Effector CD8-positive, alpha-beta T cell (primary cell): ENCODE measurements at places on chromosomes 7 and 10.

GRCh38 chr7:129797214-129797789 is 155.5 kb downstream of the UBE2H start:
- DNase-seq = no peak

- no peak for DNase-seq
Measured at GRCh38 chr10:24988831-24989640, 26.9 kb downstream of the ENKUR start.

- DNase-seq = no peak
Measured at GRCh38 chr7:79308192-79308591, 145.3 kb downstream of the MAGI2 start.

DNA sequence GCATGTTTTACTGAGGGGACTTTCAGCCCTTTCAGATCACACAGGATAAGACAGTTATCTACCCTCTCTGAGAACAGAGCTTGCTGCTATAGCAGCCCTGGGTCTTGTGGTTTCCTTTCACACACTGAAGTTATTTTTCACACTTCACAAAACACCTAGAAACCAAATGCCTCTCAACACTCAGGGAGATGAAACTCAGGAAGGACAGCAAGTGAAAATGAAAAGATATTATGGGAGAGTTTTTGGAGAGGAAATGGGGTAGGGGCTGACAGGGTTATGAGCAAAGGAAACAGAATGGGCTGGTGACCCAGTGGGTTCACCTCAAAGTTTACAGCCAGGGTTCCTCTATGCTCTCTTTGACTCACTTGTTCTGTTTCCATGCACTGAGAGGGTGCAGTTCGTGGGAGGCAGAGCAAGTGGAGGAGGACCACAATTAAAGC is 17.0 kb upstream of the GIMAP2 start:
- no peak for DNase-seq

DNA sequence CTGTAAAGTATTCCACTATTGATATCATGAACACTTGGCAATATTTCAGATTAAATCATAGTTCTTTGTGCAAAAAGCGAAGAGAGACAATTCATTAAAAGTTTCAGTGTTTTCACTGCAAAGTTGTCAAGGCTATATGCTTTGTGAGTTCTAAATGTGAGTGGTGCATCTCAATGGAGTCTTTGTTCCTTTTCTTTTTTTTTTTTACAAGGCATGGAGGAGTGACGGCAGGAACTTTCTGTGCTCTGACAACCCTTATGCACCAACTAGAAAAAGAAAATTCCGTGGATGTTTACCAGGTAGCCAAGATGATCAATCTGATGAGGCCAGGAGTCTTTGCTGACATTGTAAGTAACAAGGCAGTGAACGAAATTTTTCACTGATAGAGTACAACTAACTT is 84.5 kb downstream of the AASS start:
- no peak for DNase-seq

GRCh38 chr10:70348228-70348850 is 34.1 kb downstream of the LRRC20 start:
- no peak for DNase-seq

DNA sequence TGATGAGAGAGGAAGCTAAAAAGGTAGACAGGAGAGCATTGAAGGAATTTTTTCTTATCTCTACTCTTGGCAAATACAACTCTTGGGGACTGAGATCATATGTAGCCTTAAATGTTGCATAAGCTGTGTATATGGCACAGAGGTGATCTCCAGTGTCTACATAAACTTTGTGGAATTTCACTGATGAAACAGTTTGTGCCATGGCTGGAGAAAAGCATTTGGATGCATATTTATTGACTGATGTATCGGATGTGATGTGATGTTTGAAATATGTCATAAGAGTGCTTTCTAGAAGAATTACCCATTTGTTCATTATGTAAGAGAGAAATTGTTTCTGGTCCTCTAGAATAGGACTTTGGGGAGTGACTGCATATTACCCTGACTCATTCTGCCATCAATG is 244.9 kb upstream of the LRRTM3 start:
- DNase-seq = no peak

GRCh38 chr10:89646889-89647657 is 2.0 kb upstream of the PANK1 start:
- no peak for DNase-seq

DNA sequence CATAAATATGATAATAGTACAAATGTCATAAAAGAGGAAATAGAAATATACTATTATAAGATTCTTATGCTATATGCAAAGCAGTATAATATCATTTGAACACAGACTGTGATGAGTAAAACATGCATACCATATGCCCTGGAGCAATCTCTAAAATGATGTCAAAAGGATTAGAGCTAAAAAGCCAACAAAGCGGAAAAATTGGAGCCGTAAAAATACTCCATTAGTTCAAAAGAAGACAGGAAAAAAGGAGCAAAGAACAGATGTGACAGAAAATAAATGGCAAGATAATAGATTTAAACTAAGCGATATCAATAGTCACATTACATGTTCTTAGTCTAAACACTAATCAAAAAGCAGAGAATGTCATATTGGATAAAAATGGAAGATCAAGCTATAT is 191.0 kb upstream of the PLPP4 start:
- DNase-seq = no peak

DNA sequence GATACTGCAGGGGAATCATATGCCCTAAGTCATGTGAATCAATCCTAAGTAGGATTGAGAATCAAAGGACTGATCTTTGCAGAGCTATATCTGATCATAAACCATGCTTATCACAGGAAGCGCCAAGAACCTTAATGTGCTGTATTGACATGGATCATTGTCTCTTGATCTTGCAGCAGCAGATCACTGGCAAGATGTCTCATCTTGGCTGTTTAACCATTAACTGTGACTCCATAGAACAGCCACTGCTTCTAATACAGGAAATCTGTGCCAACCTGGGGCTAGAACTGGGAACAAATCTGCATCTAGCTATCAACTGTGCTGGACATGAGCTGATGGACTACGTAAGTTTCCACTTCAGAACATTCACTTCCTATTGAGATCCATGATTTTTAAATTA is 21.6 kb downstream of the ENO4 start:
- no peak for DNase-seq

DNA sequence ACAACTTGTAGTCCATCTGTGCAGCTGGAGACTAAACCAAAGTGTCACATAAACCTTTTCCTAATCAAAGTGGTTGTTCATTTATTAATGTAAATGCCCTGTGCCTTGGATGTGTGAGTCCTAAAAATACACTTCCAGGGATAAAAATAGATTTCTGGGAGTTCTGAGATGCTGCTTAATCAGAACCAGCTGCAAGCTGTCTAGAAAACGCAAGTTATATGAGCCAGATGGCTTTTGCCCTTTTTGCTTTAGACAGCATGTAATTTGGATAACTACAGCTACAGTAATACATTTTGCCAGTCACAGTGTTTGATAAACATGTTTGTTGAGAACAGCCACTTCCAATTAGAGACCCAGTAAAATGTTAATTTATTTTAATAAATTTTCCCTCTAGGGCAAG is 185.1 kb upstream of the PRPS1L1 start:
- no peak for DNase-seq

DNA sequence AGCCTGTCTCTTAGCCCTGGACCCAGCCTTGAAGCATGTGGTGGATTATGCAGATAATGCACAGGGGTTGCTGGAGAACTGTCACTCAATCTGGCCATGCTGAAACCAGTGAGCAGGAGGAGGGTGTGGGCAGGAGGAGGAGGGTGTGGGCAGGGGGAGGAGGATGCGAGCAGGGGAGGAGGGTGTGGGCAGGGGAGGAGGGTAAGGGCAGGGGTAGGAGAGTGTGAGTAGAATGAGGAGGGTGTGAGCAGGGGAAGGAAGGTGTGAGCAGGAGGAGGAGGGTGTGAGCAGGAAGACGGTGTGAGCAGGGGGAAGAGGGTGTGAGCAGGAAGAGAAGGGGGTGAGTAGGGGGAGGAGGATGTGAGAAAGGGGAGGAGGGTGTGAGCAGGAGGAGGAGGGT is 18.8 kb downstream of the CAMK2B start:
- no peak for DNase-seq

DNA sequence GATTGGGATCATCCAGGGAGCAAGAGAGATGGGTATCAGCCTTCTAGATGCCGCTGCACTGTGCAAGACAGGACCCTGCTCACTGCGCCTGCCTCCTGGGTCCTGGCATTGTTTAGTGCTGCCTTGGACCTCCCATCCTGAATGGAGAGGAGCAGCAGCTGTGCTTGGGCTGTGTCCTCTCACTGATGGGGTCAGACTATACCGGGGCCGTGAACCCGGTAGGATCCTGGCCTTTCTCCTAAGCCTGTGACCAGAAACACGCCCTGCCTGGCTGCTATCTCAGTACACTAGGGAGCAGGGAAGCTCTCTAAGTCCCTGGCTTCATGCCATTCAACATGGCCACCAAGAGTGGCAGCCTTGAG is 309.4 kb upstream of the ZNF32 start:
- no peak for DNase-seq

DNA sequence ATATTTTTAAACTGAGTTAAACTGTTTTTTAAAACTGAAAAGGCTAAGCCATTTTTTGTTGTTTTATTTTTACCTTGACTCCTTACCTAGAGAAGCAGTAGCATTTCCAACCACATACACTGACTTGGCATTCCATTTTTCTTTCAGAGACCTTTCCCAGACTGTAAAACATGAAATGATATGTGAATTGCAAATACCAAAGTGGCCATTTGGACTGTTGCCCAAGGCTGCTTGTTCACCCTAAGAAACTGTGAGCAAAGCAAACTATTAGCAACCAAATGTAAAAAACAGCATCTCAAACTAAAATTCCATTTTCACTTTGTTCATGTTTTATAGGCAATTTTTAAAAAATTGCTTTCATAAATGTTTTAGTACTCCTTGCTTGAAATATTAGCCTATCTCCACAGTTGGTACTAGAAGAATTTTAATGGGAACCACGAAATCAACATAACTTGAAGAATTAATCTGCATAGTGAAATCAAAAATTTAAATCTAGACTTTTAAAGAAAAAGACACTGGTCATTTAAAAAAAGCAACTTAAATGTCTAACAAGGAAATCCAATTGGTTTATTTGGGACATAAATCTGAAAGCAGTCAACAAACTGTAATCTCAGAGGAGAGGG is 10.8 kb downstream of the UROS start:
- no peak for DNase-seq

GRCh38 chr7:105098863-105099515 is 85.0 kb downstream of the KMT2E start:
- no peak for DNase-seq

DNA sequence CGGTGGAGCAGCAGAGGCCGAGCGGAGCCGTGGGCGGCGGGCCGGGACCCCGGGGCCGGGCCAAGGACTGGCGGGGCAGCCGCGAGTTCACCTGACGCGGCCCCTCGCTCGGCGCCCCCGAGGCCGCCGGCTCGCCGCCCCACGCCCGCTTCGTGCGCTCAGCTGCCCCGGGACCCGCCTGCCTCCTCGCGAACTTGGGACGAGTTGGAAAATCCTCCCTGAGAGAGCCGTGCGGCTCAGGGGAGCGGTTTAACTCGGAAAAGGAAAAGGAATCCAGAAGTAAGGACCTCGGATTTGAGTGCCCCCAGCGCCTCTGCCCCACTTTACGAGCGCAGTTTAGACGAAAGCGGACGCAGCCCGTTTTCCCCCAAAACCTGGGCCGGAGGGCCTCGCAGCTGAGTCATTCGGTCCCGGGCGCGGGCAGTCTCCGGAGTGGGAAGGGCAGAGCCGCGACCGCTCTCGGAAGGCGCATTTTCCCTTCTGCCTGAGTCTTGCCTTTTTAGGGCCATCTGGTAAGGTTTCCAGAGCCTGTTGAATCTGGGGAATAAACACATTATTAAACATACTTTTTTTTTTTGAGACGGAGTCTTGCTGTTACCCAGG is 744 bp downstream of the CREM start:
- peak; percentile 54 for DNase-seq

DNA sequence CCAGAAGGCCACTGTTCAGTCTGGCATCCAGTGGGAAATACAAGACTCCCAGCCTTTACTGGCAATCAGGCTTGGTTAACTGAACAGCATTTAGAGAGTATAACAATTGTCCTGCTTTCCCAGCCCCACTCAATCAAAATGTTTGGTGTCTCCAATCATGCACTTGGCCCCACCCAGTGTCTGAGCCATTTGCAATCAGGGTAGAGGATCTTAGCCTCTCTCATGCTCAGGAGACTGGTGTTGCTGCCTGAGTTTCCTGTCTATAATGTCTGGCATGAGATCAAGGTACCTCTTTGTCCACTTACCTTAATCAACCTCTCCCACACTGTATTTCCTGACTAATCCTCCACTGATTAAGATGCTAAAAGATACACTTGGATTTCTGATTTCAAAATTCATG is 290.2 kb upstream of the GHITM start:
- no peak for DNase-seq

- no peak for DNase-seq
Measured at GRCh38 chr7:128713794-128714193, 25.4 kb upstream of the CALU start.

DNA sequence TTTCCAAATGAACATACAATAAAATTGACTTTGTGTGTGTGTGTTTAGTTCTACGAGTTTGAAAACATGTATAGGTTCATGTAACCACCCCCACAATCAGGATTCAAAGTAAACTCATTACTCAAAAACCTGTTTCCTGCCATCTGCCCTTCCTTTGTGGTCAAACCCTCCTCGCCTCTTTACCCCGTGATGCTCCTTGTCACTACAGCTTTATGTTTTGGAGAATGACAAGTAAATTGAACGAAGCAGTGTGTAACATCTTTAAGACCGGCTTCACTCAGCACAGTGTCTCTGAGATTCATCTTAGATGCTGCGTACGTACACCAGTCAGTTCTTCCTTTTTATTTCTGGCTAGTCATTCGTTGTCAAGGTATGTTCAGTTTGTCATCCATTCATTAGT is 54.6 kb upstream of the MKI67 start:
- DNase-seq = no peak

DNA sequence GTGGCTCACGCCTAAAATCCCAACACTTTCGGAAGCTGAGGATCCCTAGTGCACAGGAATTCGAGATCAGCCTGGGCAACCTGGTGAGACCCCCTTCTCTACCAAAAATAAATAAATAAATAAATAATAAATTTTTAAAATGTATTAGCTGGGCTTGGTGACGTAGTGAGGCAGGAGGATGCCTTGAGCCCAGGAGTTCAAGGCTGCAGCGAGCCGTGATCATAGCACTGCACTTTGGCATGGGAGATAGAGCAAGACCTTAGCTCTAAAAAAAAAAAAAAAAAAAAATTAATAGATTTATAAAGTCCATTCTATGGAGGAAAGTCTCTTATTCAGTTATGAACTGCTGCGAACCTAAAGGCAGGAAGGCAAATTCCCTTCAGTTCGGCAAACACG is 1.1 kb upstream of the PTPN12 start:
- no peak for DNase-seq

GRCh38 chr7:76336094-76336493 is 22.7 kb downstream of the YWHAG start:
- DNase-seq = no peak

GRCh38 chr10:104334965-104335650 is 3.2 kb downstream of the ITPRIP start:
- no peak for DNase-seq

- no peak for DNase-seq
Measured at GRCh38 chr7:142883571-142884285, 1.8 kb downstream of the TRPV6 start.
